ENCODE measurements at places on chromosomes 6 and 20. TPM values are rescaled to one million over a fixed set of nuclear protein-coding genes. Genes with fewer than 3 reads are reported as not detected.
A peak's percentile ranks its signal among the peaks of the same experiment; 100 is the strongest.

C20orf202 gene
- total RNA-seq: not detected

SUMO4 gene
- 0.53 TPM for total RNA-seq

CCDC167 gene
- 23.9 TPM for total RNA-seq

PAK5 gene
- not detected for total RNA-seq

SLC17A1 gene
- not detected for total RNA-seq

RING1 gene
- 27.9 TPM for total RNA-seq

PRR3 gene
- total RNA-seq: 2.8 TPM

DNA sequence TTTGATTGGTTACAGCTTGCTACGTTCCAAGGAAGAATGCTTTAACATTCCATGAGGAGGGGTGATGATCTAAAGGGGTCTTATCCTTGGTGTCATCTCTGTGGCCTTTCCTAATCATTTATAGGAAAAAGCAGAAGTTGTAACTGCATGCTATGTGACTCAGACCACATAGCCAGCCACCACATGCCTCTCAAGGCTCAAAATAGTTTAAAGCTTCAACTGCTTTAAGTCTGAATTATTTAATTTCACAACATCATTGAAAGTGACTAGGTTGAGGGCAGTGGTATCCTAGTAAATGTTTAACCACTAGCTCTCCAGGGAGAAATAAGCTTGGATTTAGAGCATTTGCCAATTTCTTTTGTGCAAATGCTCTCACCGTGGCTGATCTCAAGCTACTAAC is 29.7 kb downstream of the MC3R start:
- DNase-seq: no peak

GRCh38 chr6:14951704-14952103 is 294.2 kb upstream of the JARID2 start:
- no peak for DNase-seq

DNA sequence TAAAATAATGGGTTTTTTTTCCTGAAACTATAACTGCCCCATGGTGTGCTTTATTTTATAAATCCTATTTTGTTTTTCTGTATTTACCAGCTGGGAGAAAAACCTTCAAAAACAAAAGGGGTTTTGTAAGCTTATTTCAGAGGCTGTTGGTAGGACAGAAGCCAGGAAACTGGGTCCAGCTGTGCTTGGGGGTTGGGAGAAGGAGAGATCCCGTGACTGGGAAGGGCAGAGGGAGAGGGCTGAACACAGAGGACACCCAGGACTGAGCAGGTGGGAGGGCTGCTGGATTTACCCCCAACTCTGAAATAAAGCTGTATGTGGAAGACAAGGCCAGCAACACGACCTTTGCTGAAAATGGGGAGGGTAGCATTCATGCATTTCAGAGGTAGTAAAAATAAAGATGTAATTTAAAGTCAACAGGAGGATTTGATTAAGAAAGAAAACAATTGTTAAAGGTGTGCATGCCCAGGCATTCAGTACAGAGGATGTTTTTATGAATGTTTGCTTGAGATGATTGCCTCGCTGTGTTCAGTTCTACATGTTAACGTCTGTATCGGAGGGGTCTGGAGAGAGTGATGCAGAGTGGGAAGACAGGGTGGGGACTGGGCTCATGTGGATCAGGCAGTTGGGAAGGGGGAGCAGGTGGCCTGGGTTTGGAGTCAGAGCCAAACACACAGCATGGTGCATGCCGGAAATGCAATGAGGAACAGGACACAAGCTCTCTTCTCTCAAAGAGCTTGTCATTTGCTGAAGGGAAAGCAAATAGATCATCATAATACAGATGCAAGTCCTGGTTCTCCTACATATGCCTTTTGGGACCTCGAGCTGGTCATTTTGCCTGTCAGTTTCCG is 21.4 kb downstream of the ARFGEF3 start:
- no peak for DNase-seq

- DNase-seq: no peak
These were observed 233.5 kb upstream of the SGK1 start for GRCh38 chr6:134551245-134551960.

GRCh38 chr6:150640556-150641209 is 41.0 kb downstream of the PLEKHG1 start:
- DNase-seq: no peak

DNA sequence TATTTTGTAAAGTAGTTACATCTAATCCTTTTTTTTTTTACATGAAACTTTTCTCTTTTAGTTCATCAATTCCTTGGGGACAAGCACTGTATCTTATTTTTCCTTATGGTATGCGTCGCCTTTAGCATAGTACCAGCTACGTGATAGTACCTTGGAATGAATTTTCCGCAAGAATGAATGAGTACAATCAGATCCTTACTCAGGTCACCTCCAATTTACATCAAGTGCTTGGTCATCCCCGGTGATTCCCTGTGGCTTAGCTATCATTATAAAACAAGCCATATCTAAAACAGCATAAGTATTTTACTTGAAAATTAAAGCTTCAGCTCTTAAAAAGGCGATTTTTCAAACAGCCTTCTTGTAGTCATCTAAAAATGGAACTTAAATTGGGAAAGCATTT is 680.4 kb upstream of the MAP3K7 start:
- DNase-seq: no peak

DNA sequence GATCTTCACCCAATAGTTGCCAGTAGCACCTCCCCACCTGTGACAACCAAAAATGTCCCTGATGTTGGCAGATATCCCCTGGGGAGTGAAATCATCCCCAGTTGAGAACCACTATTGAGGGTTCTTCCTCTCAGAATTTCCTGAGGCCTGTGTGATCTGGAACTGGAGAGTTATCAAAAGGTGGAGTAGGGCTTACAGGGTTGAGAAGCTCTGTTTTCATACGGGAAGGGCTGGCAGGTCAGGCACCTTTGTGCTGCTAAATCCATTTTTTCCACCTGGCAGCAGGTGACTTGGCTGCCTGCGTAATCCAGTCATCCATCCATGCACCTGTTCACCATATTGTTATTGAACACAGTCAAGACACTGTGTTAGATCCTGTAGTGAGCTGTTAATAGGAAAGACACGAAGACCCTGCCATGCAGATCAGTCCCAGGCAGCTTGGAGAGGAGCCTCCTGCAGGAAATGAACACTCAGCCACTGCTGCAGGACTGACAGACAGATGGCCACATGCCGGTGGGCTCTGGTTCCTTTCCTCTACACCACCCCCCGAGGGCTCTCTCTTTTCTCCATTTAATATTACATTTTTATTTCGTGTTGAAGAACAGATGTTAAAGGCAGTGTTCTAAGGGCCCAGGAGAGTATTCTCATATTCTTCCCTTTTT is 5.4 kb downstream of the DUSP22 start:
- DNase-seq: no peak

DNA sequence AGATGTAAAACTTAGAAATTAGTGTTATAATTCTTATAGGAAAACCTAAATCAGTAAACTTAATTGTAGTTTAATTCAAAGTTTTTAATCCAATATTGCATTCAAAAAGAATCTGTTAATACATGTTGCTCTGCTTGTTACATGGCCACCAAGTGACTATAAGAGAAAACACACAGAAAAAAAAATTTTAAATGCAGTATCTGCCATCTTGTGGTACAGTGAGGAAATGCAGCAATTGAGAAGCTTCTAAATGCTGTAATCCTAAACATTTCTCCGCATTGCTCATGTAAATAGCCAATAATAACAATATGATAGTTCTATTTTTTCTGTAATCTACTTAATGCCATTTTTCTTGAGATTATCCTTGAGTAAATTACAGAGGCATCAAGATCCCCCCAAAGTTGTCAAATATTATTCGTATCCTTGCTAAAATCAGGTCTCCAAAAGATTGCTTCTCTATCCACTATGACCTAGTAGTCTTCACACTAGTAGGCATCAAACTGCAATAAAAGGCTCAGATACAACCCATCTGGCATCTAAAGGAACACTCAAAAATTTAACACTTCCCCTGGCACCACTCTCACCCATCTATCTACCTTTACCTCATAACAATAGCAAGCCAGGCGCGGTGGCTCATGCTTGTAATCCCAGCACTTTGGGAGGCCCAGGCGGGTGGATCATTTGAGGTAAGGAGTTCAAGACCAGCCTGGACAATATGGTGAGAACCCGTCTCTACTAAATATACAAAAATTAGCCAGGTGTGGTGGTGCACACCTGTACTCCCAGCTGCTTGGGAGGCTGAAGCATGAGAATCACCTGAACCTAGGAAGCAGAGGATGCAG is 34.6 kb downstream of the HDAC2 start:
- no peak for DNase-seq

DNA sequence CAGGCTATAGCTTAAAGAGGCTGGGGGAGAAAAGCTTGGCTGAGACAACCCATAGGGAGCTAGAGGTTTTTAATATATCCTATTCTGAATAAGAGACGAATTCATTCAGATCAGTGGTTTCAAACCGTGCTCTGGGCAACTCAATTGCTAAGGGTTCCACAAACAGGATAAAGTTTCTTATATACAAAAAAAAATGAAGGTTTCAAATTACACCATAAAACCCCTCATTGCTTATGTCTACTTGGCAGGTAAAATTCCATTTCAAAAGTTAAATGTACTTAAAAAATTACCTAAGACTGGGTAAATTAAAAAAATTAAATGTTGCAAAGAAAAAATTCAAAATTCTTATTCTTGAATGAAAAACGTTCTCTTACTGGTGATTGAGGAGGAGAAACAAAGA is 2.7 kb downstream of the HLA-DPB1 start:
- DNase-seq: no peak

- peak; percentile 14 for DNase-seq
These were observed 6.1 kb downstream of the UBD start for GRCh38 chr6:29553268-29554057.

DNA sequence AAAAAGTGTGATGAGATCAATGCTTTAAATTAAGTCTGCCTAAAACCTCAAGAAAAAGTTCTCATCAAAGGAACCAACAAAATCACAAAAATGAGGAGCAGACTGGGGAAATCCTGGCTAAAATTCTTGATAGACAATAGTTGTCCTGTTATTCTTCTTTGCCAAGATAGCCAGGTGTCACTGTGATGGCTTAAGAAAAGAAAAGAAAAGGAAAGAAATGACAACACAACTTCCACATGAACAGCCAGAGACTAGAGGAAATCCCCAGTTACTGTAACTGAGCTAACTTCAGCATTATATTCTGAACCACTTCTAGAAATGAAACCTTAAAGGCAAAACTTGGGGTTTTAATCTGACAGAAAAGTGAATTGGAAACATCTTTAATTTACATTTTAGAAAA is 129.6 kb downstream of the CD24 start:
- no peak for DNase-seq

GRCh38 chr6:137746264-137746663 is 120.8 kb upstream of the TNFAIP3 start:
- DNase-seq: no peak

GRCh38 chr6:121555201-121555600 is 119.8 kb downstream of the GJA1 start:
- no peak for DNase-seq

GRCh38 chr6:125953502-125953875 is 3.1 kb upstream of the HINT3 start:
- DNase-seq: no peak

DNA sequence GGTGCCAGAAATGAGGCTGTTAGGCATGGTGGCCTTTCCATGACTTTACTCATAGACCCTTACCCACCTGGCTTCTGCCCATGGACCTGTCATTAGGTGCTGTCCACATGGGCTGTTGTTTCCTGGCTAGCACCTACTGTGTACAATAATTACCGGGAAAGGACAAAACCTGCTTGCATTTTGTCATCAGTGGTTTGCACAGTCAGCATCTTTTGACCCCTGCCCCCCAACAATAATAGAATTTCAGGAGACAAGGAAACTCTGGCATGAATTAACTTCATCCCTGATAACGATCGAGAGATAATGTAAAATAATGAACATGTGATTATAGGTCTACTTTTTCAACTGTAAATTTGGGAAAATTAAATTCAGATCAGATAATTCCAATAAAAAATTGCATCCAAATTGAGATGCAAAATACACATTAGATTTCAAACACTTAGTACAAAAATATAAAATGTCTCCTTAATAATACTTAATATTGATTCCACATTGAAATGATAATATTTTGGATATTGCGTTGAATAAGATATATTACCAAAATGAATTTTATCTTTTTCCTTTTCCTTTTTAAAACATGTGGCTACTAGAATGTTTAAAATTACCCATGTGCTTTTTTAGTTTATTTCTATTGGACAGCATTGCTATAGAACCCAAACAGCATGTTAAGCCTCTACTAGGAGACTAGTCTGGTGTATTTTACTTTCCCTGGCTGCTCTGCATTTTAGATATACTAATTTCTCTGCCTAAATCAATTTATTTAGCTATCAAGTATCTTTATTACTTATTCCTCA is 12.4 kb downstream of the ANKRD66 start:
- DNase-seq: no peak

- no peak for DNase-seq
These were observed 63.3 kb upstream of the SLC2A12 start for GRCh38 chr6:134115715-134116074.

DNA sequence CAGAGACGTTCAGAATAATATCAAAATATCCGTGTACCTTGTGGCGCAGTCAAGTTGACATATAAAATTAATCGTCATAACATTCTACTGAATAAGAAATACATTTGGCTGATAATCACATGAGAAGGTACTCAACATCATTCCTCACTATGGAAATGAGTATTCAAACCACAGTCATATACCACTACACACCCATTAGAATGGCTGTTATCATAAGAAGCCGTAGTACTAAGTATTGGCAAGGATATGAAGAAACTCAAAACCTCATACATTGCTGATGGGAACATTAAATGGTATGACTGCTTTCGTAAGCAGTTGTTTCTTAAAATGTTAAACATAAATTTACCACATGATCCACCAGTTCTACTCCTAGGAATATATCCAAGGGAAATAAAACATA is 244.7 kb downstream of the CDKAL1 start:
- no peak for DNase-seq
